Renal cortical epithelial cell (primary cell): ENCODE measurements at places on chromosomes 2 and 18. TPM values are rescaled to one million over a fixed set of nuclear protein-coding genes. Genes with fewer than 3 reads are reported as not detected.

The TMEFF2 gene
- not detected in 2 replicates for total RNA-seq

GRCh38 chr18:3665780-3666525, 216.0 kb downstream of the TGIF1 start:
- DNase-seq, result peak; percentile 78

The TFCP2L1 gene
- 16.1 and 139 TPM in 2 replicates for total RNA-seq

The PCGF1 gene
- 19.1 and 20.7 TPM in 2 replicates for total RNA-seq

DNA sequence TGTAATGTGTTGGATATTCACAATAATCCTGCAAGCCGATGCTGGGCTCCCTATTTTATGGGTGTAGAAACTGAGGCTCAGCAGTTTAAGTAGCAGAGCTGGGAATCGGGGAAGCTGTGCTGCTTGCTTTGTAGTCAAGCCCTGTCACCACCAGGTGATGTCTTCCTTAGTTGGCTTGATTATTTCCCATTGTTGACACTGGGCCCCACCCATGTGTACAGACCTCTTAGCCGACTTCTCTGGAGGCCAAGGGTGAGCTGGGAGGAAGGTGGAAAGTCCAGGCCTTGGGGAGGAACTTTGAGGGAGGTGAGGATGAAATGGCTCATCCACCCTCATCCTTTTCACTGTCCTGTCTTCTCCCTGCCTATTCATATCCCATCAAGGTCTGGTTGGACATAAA, 60.0 kb downstream of the CAPN13 start:
- no peak for DNase-seq

The CCDC68 gene
- 3.8 and 5.5 TPM in 2 replicates for total RNA-seq

The RGPD3 gene
- 0.55 and 1.0 TPM in 2 replicates for total RNA-seq

DNA sequence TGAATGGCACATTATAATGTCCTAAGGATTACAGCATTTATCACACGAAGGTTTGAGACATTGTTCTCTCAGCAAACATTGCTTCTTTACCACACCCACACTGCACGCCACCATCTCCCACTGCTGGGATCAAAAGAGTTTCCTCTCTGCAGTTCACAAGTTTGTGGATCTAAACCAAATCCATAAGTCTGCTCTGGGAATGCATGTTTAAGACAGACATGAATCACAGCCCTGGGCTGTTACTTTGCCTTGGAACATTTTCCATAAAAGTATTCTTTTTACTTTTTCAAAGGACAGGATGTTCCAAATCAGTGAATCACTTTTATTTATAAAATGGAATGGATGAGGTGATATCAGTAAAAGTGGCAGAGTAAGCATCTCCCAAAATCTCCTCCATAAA, 36.1 kb downstream of the STPG4 start:
- no peak for DNase-seq

DNA sequence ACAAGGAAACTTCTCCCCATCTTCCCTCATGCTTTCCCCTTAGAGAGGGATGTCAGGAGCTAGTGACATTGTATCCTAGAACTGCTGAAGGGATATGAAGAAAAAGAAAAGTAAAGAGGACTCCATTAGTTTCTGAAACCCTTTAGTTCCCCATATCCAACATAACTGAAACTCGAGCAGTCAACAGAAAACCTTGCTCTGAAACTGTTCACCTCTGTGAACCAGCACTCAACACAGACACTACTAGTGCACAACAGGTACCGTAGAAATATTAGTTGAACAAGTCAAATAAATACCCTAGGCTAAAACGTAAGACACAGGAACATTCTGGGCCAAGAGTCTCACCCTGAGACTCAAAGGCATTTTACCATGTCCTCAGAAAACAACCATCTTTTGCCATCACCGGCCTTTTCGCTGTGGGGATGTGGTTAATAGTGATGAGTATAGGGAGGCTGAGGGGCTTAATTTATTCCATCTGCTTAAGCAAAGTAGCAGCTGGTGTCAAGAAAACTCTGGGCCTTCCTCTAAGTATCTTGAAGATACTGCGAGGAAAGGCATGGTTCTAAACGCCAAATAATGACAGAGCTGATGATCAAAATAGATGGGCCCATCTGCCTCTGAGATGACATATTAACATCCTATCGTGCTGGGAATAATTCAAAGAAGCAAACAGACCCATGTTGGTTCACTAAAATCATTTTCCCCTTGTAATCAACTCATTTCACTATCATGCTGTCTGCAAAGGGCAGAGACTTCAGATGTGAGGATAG, 156.8 kb downstream of the STK39 start:
- DNase-seq, result no peak
